ENCODE measurements at places on chromosomes 13 and 19. TPM values are rescaled to one million over a fixed set of nuclear protein-coding genes. Genes with fewer than 3 reads are reported as not detected.

- no peak for DNase-seq
These were observed 218.0 kb downstream of the RBM26 start for GRCh38 chr13:79187917-79188690.

- no peak for DNase-seq
These were observed 48.9 kb upstream of the CLDN10 start for GRCh38 chr13:95503662-95504061.

DNA sequence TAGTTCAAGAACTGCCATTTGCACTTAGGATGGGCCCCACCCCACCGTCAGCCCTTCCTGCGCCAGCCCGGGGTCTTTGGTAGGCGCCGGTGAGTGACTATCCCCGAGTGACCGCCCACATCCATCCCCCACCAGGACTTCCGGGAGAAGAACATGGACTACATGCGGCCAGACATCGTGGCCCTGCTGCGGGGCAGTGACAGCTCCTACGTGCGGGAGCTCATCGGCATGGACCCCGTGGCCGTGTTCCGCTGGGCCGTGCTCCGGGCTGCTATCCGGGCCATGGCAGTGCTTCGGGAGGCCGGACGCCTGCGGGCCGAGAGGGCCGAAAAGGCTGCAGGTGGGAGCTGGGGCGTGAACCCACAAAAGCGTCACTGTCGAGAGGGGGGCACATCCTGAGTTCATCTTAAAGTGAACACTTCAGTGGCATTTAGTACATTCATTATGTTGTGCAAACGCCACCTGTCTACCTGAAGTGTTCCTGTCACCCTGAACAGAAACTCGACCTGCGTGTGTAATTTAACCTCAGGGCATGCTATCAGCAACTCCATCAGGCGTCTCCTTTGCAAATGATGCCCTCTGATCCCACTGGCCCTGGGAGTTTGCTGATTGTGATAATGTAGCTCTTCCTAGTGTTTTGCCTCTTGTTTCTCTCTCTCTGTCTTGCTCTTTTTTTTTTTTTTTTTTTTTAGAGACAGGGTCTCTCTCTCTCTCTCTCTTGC, 42.4 kb upstream of the USE1 start:
- DNase-seq, result no peak

- no peak for DNase-seq
These were observed 9.8 kb downstream of the PARP4 start for GRCh38 chr13:24502533-24503378.

- no peak for DNase-seq
These were observed 33.8 kb downstream of the MIPEP start for GRCh38 chr13:23855360-23855759.

- peak; percentile 84 for DNase-seq
These were observed 1.9 kb upstream of the FOXO1 start for GRCh38 chr13:40668335-40668734.

GRCh38 chr19:48255376-48256303, at the start of gene CARD8:
CARD8 (minus strand) TSS chr19:48255912; CDS start chr19:48241020, 14,892 bp downstream.
- DNase-seq, result peak; percentile 92

DNA sequence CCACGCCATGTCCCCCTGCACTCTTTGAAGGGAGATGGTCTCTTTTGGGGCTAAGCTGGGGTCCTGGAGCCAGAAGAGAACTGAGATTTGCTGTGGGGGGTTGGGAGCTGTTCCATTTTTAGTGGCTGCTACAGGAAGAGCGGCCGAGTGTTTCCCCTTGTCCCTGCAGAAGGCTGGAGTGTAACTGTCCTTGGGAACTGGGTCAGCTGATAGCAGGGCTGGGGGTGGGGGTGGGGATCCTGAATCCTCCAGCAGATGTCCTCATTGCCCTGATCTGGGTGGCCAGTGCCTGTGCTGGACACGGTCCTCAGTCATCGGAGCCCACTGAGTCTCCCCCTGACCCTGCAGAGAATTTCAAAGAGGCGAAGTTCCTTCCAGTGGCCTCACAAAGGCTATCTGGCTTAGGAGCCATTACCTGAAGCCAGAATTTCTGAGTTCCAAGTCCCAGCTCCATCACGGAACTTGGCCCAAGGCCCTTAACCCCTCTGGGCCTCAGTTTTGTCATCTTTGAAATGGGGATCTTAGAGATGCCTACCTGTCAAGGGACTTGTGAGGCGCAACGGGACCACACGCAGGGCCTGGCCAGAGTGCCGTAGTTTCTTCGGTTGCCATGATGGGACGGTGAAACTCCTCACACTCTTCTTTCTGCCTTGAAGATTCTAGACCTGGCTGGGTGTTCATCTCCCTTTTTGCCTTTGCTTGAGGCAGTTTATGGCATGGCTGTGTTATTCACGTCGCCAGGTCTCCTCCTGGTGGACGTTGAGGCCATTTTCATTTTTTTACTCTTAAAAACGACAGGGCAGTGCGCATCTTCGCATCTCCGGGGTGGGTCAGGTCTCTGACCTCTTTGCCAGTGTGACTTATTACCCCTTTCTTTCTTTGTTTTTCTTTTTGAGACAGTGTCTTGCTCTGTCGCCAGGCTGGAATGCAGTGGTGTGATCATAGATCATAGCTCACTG, 51.9 kb downstream of the DNM2 start:
- peak; percentile 21 for DNase-seq

- no peak for DNase-seq
These were observed 57.9 kb downstream of the MBD3L2B start for GRCh38 chr19:6963244-6963852.

DNA sequence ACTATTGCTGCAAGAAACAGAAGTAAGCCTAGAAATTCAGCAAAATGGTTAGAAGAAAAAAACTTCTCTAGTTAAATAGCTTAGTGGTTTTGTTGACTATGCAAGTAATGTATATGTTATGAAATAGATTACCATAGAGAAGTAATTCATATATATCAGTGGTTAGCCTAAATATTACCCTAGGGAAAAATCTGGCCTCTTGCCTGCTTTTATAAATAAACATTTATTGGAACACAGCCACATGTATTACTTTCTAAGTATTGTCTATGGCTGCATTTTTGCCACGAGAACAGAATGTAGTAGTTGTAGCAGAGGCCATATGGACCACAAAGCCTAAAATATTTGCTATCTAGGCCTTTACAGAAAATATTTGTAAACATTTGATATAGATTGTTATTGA, 1471.7 kb upstream of the PRR20A start:
- DNase-seq, result no peak

COX7A1 gene
- total RNA-seq, result not detected

DNA sequence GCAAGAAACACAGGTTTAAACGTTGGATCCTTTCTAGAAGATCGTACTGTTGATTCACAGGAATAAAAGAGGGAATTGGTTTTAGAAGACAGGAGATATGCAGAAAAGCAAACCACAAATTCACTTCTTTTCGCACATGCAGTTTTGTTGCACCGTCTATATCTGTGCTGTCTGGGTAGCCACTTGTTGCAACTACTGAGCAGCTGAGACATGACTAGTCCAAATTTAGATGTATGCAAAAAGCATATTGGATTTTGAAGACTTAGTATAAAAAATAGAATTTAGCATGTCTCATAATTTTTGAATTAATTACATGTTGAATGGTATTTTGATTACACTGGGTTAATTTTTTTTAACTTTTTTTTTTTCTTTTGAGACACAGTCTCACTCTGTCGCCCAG, 176.3 kb downstream of the KLF12 start:
- no peak for DNase-seq

- peak; percentile 45 for DNase-seq
These were observed 2.4 kb downstream of the PLEKHJ1 start for GRCh38 chr19:2233601-2234280.

POU4F1 gene
- total RNA-seq, result 4.6 TPM

LENG9 gene
- 3.6 TPM for total RNA-seq

GRCh38 chr13:50693727-50694126, 149.8 kb downstream of the DLEU7 start:
- DNase-seq, result no peak

DNA sequence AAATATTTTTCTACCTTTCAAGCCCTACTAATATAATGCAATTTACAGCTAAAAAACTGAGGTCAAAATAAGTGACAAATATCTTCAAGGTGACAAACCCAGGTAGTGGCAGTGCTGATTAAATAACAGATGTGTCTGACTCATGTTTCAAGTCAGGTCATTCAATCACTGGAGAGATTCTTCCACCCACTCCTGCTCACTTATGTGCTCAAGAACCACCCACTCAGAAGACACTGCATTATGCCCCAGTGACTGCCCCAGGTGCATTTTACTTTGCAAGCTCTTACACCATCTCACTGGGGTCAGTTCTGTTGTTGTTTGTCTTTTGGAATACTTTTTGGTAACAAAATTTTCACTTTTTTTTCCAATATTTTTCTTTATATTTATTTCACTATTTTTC, 2.2 kb downstream of the ZNF100 start:
- no peak for DNase-seq

DNA sequence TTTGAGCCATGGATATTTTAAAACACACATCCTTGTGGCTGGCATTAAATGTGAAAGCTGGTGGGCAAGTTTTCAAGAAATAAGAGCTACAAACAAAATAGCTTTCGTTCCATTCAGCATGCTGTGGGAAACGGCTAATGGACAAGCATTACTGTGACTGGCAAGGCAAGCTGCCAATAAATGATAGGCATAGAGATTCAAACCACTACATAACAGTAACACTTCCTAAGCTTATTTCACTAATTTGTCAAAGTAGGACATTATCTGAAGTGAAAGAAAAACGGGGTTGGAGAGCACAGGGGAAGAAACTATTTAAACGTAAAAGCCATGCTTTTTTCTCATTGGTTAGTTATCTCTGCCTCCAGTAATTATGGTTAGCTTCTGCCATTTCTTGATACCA, 26.0 kb downstream of the OBI1 start:
- no peak for DNase-seq

ONECUT3 gene
- total RNA-seq, result not detected

DNA sequence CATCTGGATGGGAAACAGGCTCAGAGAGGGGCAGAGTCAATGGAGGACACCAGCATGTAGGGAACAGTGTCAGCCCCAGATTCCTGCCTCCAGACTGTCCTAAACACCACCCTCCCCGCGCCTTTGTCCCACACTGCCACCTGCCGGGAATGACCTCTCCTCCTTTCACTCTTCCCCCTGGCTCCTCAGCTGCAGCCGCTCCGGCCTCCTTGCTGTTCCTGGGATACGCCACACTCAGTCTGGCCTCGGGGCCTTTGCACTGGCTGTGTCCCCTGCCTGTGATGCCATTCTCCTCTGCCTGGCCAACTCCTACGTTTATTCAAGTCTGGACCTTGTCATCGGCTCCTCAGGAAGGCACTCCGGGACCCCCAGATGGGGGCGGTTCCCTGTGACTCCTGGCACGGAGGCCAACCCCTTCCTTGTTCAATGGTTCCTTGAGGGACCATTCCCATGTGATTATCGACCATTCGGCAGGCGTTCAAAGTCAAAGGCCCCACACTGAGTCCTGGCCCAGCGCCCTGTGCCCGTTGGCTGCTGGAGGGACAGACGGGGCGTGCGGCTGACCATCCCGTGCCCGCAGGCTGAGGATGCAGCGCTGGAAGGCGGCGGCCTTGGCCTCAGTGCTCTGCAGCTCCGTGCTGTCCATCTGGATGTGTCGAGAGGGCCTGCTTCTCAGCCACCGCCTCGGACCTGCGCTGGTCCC, 15.8 kb downstream of the FUT6 start:
- no peak for DNase-seq

- no peak for DNase-seq
These were observed 1.8 kb upstream of the CD37 start for GRCh38 chr19:49333418-49333805.

DNA sequence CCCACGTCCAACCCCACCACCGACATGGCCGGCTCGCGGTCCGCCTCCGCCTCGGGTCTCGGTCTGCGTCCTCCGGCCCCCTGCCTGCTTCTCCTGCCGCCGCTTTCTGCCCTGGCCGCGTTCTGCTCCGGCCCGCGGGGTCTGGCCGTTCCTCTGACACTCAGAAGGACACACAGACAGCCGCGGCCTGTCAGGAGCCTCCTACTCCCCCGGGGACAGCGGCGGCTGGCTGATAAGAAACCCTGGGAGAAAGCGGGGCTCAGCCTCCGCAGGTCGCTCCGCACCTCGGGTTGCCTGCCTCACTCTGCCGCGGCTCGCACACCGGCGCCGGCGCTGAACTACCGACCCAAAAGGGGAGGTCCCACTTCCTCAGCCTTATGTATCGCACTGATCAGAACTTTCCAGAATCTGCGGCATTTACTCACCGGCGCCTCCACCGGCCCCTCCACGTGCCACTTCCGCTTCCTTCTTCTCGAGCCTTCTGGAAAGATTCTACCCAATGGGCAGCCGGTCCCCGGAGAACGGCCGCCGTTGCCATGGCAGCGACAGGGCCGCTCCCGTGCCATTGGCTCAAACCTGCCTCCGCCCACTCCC, at the start of gene HSPH1:
HSPH1 (minus strand) TSS at position 348 of the 594 bp plus-strand sequence; CDS start at position 26, 322 bp downstream.
- DNase-seq, result peak; percentile 99

- DNase-seq, result no peak
These were observed 1647.6 kb upstream of the SPRY2 start for GRCh38 chr13:81988567-81988966.

GRCh38 chr19:7456964-7457541, 31.8 kb downstream of the PEX11G start:
- DNase-seq, result no peak

DNA sequence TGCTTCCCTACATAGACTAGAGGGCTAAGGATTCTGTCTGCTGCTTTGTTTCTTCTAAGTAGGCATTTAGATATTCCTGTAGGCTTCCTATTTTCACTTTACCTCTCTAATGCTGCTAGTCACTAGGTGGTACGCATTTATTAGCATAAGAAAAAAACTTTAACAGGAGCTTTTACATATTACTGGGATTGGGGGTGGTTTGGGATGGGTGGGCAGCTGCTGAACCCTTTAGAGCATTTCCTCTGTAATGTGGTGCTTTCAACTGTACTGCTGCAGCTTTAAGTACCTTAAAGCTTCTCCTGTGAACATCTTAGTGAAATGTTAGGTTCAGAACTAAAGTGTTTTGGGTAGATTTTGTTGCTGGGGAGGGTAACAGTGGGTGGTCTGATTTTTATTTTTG, 92.6 kb downstream of the ZNF486 start:
- DNase-seq, result no peak
